ENCODE measurements at places on chromosomes 4 and X.

DNA sequence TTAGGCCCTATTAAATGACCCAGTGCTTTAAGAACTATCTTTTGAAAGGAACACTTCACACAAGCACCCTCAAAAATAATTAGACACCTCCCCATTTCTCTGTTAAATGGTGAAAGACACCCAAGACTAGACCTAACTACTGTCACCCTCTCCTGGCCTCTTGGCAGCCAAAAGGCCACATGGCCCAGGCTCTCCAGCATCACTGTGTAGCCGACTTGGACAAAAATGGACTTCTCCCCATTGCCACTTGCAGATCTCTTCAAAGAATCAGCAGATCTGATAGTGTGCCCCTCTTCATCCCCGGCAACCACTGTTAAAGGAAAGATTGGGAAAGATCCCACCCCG, 2.0 kb downstream of the MID1IP1 start:
- no peak for DNase-seq

DNA sequence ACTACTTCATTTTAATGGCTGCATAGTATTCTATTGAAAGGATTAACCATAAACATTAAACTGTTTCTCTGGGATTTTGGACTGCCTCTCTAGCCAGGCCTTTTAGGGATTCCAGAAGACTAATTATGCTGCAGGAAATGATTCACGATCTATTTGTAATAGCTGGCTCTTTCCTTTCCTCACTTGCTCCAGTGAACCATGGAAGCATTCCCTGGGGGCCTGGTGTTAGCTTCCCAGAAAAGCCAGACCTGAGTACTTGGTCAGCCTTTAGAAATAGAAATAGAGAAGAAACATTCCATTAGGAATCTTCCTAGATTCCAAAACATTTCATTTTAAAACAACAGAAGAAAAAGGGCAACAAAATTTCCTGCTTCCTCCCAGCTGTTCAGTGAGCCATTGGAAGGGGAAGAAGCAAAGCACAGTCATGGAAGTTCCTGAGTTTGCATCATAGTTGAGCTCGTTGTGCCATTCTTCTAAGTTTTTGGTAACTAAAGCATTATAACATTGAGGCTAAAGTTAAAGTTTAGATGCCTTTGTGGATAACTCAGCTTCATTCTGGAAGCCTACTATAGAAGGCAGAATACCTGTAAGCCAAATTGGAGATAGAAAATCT, 83.5 kb downstream of the NPNT start:
- DNase-seq = no peak

GRCh38 chrX:68762766-68763165, 66.1 kb upstream of the EFNB1 start:
- no peak for DNase-seq

DNA sequence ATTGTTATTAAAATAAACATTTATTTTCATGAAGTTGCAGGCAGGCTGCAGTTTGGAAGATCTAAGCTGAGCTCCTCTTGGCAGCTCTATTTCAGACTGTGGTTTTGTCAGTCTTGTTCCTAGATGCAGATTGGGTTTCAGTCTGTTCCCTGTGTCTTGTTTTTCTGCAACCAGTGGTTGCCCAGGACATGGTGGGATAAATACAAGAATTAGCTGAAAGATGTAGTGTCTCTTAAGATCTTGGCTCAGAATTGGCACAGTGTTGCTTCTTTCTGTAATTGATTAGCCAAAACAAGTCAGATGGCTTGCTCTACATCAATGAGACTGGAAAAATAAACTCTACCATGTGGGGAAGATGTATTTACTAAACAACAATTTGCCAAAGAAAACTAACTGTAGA, 283.0 kb upstream of the BOD1L1 start:
- no peak for DNase-seq
